Cerebellar nuclear complex (tissue), 1 donor: ENCODE measurements at places on chromosomes 3 and 15.

DNA sequence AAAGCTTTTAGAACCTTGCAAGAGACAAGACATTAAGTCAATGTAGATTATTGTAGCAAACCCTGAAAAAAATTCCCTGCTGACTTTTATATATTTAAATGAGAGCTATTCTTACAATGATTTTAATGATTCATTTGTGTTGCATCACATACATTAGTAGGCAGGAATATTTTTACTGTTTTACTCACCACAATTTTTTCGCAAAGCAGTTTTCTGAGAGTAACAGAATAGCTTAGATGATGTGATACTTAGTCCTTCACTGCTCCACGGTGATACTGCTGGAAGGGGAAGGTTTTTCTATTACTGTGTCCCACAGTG, 43.9 kb upstream of the CLRN1 start:
- DNase-seq = no peak

DNA sequence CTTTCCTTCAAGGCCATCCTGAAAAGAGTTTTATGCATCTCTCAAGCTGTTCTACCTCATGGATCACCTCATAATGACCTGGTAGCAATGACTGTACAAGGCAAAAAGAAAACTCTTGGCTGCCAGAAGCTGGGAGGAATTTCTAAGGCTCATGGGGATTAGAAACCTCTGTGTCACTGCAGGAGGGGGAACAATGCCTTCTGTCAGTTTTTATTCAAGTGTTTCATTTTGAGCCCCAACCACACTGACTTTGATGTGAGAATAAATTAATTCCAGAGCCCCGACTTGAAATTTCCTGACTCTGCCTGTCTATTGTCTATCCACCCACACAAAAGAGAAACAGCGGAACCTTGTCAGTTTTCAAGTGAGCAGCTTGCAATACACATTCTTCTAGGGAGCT, 58.7 kb upstream of the MRPL3 start:
- no peak for DNase-seq

DNA sequence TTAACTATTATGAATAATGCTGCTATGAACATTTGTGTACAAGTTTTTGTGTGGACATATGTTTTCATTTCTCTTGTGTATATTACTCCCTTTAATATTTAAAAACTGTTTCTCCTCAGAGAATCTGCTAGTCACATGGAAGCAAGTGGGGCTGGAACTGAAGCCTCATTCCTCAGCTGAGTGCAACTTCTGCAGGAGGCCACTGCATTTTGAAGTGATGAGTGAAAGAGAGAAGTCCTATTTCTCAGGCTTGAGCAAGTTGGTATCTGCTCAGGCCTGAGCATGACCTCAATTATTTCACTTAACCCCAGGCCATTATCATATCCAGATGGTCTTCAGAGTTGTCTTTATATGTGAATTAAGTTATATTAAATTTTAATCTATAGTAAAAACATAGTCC, 11.5 kb downstream of the TLR9 start:
- DNase-seq = no peak

DNA sequence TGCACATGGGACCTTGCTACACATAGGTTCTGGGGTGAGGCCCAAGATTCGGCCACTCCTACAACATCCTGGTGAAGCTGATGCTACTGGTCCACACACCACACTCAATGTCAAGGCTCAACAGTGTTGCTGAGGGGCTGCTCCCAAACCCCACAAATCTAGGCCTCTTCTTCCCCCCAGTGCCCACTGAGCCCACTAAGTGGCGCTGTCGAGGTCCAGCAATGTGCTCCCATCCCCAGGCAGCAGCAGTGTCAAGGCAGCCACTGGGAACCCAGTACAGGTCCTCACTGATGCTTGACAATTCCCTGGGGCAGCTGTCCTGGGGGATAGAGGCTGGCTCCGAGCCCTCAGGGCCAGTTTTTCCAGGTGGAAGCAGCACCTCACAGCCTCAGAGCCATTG, 21.5 kb downstream of the SCN5A start:
- no peak for DNase-seq

DNA sequence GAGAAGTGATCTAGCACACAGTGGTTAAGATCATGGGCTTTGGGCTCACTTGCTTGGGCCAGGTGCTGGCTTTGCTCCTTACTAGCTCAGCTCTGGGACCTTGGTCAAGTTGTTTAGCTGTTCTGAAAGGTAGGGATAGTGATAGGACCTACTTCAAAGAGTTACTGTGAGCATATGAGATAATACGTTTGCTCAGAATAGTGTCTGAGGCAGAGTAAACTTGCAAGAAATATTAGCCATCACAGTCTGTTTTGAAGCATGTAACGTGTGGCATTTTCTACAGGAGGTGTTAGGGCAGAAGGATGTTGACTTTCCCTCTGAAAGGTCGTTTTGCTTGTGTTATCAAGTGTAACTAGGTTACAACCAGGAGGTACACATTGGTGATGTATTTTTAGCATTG, 34.5 kb upstream of the NFKBIZ start:
- no peak for DNase-seq

DNA sequence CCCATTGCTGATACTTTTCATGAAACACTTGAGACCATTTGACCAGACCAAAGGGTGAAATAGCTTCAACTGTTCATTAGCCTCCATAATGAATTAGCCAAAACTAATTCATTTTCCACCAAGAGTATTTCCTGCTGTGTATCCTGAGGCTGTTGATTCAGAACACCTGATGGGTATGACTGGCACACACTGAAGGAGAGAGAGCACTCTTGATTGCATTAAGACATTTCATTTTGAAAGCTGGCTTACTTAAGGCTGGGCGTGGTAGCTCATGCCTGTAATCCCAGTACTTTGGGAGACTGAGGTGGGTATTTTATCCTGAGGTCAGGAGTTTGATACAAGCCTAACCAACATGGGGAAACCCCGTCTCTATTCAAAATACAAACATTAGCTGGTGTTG, 175.6 kb downstream of the AGBL1 start:
- DNase-seq = no peak

DNA sequence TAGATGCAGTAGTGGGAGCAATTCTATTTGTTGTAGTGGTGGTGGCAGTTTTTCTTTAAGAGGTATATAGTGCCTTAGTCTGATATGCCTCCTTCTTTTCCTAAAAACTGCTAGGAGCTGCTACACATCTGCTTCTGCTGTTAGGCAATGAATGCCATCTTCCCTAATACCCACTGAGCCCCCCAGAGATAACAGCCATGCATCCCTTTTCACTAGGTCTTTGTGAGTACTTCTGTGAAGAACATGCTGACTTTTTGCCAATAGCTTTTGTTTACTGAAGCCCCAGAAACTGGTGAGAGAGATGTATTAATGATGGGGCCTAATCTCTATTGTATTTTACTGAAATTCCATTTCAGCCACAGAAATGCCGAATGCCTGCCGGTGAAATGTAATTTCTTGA, 92.6 kb upstream of the CHL1 start:
- no peak for DNase-seq

DNA sequence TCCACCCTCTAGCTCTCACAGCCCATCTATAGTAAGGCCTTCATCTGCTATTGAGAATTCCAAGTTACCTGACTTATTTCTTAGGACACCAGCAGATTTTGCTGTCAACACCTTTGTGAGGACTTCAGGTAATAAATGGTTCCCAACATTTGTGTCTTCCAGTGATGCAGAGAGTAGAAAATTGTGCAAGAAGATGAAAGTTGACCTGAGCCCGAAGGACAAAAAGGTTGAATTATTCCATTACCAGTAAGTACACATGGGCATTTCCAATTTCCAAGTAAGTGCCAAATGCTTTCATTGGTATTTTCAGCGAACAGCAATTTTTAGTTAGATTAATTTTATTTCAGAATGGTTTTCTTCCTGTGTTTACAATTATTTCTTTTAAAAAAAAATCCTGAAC, 35.4 kb downstream of the PDIA5 start:
- DNase-seq = no peak

- DNase-seq = no peak
These were observed 589.3 kb downstream of the UNC13C start for GRCh38 chr15:54567408-54568035.

DNA sequence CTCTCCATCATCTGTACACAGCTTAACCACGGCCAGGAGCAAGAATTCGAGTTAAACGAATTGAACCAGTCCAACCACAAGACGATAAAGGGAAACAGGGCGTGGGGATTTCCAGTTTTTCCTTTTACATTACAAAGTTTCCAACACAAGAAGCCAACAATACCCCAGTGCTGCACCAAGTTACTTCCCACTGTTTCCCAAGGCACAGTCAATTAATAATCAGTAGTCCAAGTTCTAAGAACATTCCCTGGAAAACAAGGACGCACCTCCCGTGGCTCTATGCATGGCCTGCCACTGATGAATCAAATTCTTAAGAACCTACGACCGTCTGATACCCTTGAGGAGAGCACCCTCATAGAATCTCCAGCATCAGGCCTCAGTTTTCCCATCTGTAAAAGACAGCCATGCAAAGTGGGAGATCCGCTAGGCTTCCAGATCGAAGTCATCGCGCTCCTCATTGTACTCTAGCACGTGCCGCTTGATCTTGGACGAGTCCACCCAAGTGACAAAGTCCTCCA, 774 bp downstream of the IMP3 start:
- no peak for DNase-seq

DNA sequence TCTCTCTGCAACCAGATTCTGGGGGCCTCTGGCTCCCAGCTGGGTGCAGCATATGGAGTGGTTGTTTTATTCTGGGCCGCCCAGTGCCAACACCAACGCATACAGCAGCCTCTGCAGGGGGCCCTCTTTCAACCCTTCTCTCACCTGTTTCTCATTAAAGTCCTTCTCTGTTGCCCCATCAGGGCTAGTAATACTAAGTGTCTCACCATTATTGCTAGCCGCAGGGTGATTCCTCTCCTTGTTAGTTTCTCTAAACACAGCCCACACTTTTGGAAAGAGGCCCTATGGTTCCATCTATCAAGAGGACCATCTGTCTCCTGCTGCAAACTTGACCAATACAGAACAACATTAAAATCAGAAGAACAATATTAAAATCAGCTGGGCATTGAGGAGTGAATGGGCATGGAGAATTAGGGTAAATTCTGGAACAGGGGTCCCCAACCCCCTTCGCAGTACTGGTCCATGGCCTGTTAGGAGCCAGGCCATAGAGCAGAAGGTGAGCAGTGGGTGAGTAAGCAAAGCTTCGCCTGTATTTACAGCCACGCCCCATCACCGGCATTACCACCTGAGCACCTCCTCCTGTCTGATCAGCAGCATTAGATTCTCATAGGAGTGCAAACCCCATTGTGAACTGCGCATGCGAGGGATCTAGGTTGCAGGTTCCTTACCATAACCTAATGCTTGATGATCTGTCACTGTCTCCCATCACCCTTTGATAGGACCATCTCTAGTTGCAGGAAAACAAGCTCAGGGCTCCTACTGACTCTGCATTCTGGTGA, 36.5 kb downstream of the ALS2CL start:
- DNase-seq = no peak

DNA sequence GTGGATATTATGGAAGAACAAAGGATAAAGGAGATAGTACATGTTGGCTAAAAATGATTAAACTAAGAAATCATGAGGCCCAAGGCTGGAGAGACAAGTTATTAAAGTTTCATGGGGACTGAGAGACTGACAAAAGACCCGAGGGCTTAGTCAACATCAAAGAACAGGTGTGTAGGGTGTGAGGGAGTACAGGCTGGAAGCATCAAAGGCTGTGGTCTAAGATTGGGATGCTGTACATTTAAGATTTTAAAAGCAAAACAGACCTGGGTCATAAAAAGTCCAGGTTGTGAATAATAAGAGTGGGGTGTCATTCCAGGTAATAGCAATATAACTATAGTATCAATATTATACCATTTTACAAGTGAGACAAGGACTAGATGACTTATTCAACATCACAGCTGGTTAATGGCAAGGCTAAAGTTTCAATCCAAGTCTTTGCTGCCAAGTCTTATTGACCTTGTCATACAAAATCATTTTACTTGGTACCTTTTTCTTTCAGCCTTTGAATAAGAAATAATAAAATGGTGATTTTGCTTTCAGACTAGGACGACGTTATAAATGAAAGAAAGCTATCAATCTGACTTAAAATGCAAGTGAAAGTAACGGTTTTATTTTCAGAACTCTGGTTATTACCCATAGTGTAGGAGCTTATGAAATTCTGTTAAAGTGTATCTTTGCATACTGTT, 211.6 kb downstream of the TNIK start:
- DNase-seq = no peak

GRCh38 chr3:152885076-152885475, 50.1 kb downstream of the P2RY1 start:
- DNase-seq = no peak

- DNase-seq = no peak
These were observed 278.8 kb downstream of the FOXP1 start for GRCh38 chr3:71304684-71305083.

DNA sequence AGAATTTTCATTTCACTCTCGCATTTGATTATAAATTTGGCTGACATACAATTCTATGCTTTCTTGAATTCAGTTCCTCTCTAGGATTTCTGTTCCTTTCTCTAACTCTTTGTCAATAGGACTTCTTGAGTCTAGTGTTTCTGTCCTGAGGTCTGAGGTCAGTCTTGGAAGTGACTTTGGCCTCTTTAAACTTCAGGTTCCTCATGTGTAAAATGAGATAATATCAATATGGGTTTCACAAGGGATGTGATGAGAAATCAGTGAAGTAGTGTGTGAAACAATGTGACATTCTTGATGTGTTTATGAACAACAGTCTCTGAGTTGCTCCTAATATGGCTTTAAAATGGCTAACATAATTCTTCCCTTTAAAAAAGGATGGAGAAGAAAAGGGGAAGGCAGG, 92.2 kb downstream of the SV2B start:
- DNase-seq = no peak

DNA sequence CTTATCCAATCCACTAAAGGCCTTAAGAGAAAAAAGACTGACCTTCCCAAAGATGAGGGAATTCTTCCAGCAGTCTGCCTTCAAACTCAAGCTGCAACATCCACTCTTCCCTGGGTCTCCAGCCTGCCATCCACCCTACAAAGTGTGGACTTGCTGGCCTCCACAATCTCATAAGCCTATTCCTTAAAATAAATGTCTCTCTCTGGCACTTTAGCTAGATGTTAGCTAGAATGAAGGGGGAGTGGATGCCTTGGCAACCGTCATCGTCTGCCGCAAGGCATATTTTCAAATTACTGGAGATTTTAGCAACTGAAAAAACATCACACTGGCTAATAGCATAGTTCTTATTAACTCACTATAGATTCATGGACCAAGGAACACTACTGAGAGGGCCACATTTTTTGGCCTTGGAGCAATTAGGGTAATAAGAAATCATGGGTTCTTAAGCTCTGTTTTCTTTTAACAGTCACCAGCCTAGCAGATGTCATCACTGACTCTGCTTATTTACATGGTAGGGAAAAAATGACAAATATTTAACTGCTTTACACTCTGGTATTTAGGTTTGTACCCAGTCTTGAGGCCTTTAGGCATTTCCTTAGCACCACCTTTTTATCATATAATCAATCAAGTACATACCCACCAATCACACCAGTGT, 245.3 kb downstream of the MYRIP start:
- DNase-seq = no peak

- no peak for DNase-seq
These were observed 61.2 kb downstream of the ADAMTSL3 start for GRCh38 chr15:83714939-83715628.

- DNase-seq = no peak
These were observed 218.3 kb upstream of the SOX2 start for GRCh38 chr3:181493423-181493822.
